ENCODE measurements at places on chromosomes 7 and 10.

GRCh38 chr7:68929781-68930261 is 668.5 kb upstream of the AUTS2 start:
- peak; percentile 51 for DNase-seq

DNA sequence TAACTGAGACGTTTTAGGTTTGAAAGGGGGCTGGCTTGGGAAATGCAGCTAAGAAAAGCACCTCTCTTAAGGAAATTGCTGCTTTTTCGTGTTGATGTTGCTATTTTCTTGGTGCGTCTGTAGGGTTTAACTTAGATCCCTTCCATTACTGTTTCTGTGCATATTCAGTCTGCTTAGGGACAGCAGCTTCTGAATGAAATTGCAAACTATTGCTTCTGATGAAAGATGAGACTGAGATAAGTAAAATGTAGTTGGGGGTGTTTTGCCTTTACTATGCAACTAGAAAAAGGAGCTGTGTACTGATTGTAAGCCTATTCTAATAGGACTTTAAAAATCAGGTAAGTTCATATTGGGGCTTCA is 772 bp downstream of the HDAC9 start:
- DNase-seq: no peak

GRCh38 chr10:97547271-97547600 is 25.3 kb upstream of the ANKRD2 start:
- no peak for DNase-seq

DNA sequence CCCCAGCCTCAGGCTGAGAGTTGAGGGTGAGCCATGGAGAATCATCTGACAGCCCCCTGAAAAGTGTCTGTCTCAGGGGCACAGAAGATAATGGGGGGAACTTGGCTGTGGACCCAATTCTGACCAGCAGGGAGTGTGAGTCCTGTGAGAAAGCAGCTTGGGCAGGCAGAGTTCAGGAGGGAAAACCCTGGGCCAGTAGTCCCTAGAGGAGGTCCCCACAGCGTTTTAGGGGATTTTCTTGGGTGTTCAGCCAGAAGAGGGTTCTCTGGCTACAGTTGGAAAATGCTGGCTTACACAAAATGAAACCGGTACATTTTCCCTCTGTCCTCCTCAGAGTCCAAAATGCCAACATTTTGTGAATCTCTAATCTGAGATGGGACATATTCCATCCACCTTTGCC is 35.8 kb upstream of the TRIM8 start:
- no peak for DNase-seq

DNA sequence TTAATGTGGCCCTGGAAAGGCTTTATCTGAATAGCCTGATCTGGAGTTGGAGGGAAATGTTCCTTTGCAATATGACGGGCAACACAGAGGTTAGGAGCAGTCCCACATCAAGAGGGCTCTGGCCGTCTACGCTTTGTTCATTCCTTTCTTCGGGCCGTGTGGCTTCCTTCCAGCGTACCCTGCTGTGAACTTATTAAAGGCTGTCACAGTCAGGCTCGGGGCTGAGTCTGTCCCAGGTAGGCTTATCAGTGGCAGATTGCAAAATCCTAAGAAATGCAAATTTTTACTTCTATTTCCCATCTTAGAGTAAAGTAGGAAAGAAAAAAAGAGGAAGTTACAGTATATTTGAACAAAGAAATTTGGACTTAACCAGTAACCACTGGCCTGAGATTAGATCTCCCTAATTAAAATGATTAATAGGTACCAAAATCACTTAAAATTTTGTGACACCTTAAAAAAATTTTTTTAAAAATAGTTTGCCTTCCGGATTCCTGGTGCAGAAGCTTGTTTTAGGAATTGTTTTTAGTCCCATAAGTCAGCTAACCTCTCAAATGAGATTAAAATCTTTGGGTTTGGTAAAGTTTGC is 453.1 kb upstream of the MKI67 start:
- no peak for DNase-seq

- no peak for DNase-seq
Measured at GRCh38 chr7:16695621-16696237, 49.7 kb downstream of the BZW2 start.

GRCh38 chr10:133072196-133072595 is 15.5 kb upstream of the ADGRA1 start:
- no peak for DNase-seq

- DNase-seq: peak; percentile 51
Measured at GRCh38 chr10:62076891-62077290, 175.4 kb downstream of the ARID5B start.

GRCh38 chr10:103451831-103452505 is at the start of gene CALHM2:
TSS of gene CALHM2 (minus strand) at chr10:103452370. CDS start at chr10:103449941, 2,429 bp downstream.
- no peak for DNase-seq

DNA sequence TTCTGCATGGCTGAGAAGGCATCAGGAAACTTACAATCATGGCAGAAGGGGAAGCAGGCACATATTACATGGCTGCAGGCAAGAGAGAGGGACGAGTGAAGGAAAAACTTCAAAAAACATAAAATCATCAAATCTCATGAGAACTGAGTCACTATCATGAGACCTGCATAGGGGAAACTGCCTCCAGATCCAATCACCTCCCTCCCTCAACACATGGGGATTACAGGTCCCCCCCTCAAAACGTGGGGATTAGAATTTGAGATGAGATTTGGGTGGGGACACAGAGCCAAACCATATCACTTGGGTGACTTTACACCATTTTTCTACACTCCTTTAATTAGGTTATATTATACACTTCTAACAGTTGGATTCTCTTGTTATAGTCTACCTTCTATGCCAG is 490.7 kb upstream of the KCND2 start:
- no peak for DNase-seq

DNA sequence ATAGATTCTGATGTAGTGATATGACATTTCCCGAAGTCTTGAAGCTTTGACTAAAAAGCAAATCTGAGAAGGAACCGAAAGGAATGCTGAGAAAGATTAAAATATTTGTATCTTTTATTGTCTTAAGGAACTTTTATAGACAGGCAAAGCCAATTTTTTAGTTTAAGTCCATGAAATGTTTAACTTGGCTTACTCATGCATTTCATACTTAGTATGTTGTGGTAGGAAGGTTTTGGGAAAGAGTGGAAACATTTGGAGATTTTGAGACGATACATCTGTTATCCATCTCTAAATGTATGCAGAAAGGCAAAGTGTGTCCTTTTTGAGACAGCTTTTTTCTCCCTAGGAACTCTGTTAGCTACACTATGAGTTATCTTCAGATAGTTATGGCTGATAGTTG is 10.1 kb downstream of the TBC1D12 start:
- no peak for DNase-seq

DNA sequence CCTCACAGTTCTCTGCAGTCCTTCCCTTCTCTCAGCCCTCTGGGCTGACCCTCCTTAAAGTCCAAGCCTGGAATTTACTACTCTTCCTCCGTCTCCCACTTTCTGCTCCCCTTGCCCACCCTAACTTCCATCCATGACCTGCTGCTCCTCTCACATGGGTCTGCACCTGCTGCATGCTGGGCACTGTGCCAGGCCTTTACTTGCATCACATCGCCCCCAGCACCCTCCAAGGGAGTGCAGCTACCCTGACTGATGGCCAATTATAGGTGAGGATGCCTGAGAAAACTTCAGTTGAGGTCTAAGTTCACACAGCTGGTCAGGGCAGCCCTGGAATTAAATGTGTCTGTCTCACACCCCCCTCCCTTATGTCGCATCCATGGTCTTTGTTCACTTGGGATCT is 53.6 kb upstream of the ZPBP start:
- DNase-seq: no peak

DNA sequence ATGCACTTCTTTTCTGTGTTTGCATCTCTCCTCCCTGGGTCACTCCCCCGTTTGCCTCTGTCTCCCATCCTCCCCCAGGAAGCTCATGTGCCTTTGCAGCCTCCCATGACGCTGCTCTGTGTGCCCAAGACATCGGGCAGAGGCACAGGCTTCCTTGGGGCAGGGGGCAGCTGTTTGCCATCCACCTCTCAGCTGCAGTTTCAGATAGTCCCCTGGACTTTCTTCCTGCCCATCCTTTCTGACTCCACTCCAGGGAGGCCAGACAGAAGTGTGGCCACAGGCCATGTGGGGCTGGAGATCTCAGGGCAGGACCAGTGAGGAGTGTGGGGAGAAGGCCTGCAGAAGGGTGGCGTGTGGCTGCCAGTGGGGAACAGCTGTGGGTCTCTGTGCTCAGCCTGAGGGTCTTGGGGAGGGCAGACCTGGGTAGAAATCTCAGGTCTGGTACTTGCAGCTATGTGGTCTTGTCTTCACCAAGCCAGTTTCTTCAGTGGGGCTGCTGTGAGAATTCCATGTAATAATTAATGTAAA is 10.6 kb upstream of the SAMD8 start:
- no peak for DNase-seq

GRCh38 chr10:11715815-11716494 is 26.2 kb upstream of the ECHDC3 start:
- no peak for DNase-seq

GRCh38 chr7:42527004-42527403 is 290.0 kb upstream of the GLI3 start:
- no peak for DNase-seq

- no peak for DNase-seq
Measured at GRCh38 chr7:142671506-142671905, 77.8 kb upstream of the PRSS1 start.

GRCh38 chr7:14720785-14721184 is 181.8 kb downstream of the DGKB start:
- DNase-seq: peak; percentile 21

DNA sequence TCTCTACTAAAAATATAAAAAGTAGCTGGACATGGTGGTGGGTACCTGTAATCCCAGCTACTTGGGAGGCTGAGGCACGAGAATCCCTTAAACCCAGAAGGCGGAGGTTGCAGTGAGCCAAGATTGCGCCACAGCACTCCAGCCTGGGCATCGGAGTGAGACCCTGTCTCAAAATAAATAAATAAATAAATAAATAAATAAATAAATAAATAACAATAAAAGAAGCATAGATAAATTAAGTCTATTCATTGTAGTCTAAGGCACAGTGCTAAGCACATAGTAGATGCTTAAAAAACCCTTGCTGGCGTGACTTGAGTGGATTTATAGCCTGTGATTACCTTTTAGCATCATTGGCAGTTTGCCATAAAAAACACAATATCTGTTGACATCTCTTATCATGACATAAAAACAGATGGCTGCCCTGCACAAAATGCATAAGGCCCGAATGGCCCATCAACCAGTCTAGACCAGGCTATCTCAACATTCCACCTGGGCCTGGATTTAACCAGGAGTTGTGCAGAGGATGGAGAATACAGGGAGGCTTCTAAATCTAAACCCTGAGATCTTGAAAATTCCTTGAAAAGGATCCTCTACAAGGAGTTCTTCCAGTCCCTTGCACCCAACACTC is 94.9 kb downstream of the PRLHR start:
- DNase-seq: no peak

- DNase-seq: no peak
Measured at GRCh38 chr7:93060865-93061264, 56.9 kb downstream of the SAMD9 start.

GRCh38 chr10:46239247-46239646 is 47.5 kb upstream of the ANTXRL start:
- DNase-seq: no peak

DNA sequence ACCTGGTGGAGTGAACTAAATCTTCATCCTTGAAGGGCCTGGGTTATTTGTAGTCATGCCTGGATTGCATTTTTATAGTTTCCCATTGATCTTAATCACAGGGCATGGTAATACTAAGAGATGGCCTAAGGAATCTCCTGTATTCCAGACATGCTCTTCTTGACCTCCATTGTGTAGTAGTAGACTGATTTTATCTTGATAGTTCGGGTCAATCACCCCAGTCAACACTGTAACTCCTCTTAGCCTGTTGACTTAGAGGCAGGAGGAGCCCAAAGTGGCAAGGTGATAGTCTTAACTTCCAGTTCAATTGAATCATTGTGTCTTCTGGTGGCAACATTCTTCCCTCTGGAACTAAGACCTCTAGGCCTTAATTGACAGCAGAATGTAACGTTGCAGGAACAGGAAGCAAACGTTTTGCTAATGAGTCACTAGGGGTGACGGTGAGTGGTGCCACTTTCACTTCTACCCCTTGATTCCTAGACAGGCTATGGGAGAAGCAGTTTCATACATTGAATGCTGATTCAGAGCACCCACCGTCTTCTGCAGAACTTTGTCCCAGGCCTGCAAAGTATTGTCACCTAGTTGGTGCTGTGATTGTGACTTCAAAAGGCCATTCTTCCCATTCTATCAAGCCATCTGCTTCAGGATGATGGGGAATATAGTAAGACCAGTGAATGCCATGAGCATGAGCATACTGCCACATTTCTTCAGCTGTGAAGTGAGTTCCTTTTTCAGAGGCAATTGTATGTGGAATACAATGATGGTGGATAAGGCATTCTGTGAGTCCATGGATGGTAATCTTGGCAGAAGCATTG is 24.0 kb upstream of the PAPSS2 start:
- DNase-seq: peak; percentile 49

GRCh38 chr10:76550806-76551205 is 1086.8 kb downstream of the KCNMA1 start:
- DNase-seq: peak; percentile 47

GRCh38 chr10:53166325-53166724 is 393.7 kb upstream of the MBL2 start:
- DNase-seq: no peak

GRCh38 chr10:119663866-119664698 is 12.9 kb downstream of the BAG3 start:
- no peak for DNase-seq

DNA sequence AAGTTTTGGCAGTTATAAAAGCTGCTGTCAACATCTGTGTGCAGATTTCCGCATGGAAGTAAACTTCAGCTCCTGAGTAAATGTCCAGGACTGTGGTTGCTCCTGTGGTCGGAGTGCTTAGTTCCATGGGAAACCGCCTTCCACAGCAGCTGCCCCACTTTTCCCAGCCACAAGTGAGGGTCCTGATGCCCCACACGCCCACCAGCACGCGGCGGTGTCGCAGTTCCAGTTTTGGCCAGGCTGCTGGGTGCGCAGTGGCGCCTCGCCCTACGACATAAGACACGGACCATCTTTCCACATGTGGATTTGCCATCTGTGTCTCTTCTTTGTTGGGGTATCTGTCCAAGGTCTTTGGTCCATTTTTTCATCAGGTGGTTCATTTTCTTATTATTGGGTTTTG is 167.1 kb downstream of the DIP2C start:
- no peak for DNase-seq

All from skeletal muscle cell (primary cell).